SHP77 (cell line): ENCODE measurements at places on chromosomes 2 and 18.

DNA sequence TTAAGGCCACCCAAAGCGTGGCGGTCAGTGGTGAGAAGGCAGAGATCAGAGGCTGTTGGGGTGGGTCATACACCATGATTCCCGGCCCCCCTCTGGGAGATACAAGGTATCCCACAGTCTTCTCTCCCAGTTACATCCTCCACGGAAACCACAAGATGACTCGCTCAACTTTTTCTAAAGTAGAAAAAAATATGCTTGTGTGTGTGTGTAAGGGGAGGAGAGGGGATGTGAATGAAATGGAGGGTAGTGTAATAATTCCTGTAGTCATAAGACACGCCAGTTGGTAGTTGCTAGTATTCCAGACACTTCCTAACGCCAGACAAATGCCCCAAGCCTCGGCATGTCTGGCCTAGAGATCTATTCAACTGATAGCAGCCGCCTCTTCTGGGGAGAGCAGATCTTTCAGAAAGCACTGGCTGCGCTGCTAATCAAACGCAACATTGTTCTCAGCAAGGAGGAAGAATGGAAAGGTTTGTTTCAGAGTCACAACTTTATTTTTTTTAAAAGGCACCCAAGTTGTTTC is 143.5 kb downstream of the TGIF1 start:
- peak; percentile 74 for DNase-seq

DNA sequence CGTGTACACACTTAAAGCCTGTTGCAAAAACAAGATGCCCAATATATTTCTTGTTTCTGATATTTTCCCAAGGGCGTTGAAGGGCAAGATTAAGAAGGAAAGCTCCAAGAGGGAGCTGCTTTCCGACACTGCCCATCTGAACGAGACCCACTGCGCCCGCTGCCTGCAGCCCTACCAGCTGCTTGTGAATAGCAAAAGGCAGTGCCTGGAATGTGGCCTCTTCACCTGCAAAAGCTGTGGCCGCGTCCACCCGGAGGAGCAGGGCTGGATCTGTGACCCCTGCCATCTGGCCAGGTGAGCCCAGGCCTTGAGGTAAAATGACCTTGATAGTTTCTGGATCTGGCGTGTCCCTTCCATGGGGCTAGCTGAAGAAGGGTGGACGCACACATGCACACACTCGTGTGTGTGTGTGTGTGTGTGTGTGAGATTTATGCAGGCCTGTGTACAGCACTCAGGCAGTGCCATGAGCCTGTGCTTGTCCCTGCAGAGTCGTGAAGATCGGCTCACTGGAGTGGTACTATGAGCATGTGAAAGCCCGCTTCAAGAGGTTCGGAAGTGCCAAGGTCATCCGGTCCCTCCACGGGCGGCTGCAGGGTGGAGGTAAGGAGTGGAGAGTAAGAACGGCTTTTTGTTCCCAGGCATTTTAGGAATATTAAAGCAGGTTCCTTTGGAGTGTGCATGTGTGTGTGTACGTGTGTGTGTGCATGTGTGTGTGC is 23.6 kb downstream of the MLPH start:
- DNase-seq = no peak

GRCh38 chr18:21109936-21110712 is 1.5 kb downstream of the ROCK1 start:
- DNase-seq = no peak

GRCh38 chr2:72236445-72237067 is 88.9 kb upstream of the CYP26B1 start:
- no peak for DNase-seq

- no peak for DNase-seq
Measured at GRCh38 chr2:207418419-207418818, 111.3 kb upstream of the CREB1 start.

- DNase-seq = no peak
Measured at GRCh38 chr18:26293982-26294381, 67.7 kb downstream of the TAF4B start.

DNA sequence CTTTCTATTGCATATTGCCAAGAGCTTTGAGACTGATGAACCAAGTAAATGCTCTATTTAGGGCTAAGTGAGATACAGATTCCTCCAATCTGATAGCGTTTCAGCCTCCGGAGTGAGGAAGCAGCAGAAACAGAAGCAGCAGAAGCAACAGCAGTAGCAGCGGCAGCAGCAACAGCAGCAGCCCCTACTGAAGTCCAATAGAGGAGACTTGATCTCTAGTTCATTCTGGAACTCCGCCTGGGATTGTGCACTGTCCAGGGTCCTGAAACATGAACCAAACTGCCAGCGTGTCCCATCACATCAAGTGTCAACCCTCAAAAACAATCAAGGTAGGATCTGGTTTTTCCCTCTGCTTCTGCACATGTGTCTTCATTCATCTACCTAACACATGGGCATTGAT is at the start of gene DPP10:
DPP10 (plus strand) TSS at position 132 of the 400 bp plus-strand sequence.
- no peak for DNase-seq

DNA sequence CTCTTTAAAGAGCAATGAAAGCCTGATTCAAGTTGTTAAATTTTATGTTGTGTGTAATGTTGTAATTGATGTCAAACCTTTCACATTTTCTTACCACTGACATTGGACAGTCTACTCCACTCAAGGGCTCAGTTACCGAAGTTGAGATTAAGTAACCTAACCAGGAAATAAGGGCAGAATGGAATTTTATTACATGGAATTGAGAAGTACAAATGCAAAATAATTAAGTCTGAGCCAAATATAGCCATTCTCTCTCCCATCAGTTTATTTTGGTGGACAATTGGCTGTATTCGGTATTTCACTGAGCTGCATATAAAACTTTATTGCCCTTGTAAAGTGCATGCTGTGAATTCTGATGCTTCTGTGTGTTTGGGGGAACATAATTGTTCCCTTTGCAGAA is 231.5 kb downstream of the TTC32 start:
- DNase-seq = no peak

GRCh38 chr2:241724259-241724974 is 10.0 kb upstream of the D2HGDH start:
- DNase-seq = no peak

DNA sequence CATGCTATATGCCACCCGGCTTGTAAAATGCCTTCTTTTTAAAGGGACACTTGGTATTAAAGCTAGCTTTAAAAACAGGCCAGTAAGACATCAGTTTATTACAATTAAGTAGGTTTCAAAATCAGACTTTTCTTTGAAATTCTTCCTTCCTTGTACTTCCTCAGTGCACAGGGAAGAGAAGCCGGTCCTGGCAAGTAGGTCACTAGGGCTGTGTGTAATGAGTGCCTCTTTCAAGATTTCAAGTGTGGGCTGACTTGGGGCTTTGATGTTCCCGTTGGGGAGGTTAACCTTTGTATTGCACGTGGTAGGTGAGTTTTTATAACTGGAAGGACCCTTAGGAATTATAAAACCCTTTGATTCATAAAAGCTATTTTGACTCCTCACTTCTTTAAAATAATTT is 566.4 kb upstream of the ID2 start:
- no peak for DNase-seq

DNA sequence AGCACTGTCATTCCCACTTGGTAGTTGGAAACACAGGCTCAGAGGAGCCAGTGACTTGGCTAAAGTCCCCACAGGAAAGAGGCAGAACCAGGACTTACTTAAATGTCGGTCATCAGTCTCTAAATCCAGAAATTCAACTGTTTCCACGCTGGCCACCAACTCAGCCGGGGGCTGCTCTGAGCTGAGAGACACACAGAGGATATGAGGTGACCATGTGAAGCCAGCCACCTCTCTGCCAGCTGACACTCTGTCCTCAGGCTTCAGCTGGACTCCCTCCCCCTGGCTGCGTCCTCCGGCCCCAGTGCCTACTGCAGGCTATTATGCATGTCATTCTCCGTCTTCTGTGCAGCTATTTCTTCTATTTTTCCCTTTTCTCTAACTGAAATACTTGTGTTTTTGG is 168.9 kb downstream of the ANKRD30B start:
- DNase-seq = no peak

- no peak for DNase-seq
Measured at GRCh38 chr2:190202018-190202417, 117.6 kb downstream of the HIBCH start.

GRCh38 chr2:238320648-238321281 is 447 bp downstream of the TRAF3IP1 start:
- DNase-seq = no peak

GRCh38 chr18:59219672-59220163 is at the start of gene GRP:
TSS of gene GRP (plus strand) at chr18:59220158. CDS start at chr18:59220266, 108 bp downstream.
- peak; percentile 22 for DNase-seq

DNA sequence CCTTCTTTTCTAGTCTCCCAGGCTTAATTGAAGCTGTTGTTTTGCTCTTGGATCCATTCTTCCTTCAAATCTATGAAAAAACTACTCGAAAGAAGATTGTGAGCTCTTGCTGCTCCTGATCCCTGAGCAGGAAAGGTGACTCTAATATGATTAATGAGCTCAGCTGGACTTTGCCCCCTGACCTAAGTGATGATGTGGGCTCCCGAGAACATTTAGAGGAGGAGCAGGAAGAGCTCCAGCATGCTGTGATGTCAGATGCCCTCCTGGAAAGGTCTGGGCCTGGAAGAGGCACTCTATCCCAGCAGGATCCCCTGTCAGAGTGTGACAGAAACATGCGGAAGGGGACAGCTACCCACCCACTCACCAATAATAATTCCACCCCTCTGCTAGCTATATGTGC is 117.9 kb upstream of the PELI1 start:
- DNase-seq = no peak

DNA sequence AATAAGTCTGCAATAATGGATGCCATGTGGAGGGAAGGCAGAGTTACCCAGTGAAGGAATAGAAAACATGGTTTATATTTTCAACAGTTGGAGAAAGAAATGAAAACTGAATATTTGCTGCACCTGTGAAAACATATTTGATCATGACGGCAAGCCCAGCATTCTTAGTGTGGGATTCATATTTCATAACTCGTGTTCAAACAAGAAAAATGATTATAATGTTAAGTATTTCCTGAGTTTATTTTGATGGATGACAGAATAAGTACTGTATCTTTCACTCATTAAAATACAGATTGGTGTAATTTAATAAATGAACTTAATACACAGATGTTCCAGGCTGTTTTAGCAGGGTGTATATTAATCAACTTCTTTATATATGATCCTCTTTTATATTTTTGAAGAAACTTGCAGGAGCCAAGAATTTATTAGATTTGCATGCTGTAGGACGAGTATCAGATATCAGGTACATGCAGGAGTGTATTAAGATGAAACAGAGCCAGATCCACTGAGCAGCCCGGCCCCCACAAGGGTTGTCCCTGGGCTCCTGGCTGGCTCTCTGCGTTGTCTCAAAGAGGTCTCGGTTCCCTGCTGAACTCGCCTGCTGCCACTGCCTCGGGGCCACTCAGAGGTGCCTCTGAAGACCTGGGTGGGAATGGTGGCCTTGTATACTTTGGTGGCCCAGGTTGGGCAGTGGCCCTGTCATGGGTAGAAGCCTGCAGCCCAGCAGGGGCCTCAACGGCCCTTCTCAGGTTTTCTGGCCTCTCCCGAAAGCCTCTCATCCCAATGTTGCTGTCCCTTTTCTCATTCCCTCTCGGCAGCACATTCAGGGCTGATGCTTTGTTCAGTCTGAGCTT is 95.0 kb upstream of the LDAH start:
- no peak for DNase-seq

DNA sequence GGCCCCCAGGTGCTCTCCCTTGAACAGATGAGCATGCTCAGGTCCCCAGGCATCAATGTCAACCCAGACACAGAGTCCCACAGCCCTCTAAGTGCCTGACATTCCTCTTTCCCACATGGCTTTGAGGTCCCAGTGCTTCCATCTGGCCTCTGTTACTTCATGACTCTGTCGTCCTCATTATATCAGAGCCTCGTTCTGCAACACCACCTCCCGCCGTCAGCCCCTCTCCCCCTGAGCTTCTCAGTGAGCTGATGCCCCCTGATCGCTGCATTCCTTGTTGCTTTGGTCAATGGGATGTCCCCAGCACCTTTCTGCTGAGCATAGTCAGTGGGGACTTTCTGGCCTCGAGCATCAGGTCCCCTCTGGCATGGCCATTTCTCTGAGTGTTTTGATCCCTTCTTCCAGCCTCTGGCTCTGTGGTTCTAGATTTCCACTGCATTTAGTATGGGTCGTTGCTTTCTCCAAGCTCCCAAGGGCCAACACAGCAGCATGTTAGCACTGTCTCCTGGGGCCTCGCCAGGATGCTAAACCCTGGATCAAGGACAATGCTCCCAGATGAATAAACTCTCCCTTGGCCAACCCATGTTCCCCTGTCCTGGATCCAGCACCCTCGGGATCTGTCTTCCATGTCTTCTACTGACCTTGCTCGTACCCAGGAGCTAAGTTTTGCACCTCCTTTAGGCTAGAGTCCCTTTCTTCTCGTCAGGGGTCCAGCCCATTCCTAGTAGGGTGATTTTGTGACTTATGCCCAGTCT is 143.2 kb upstream of the TWIST2 start:
- no peak for DNase-seq

GRCh38 chr18:27860701-27861107 is 316.2 kb downstream of the CDH2 start:
- peak; percentile 43 for DNase-seq

- DNase-seq = no peak
Measured at GRCh38 chr2:125979886-125980285, 676.1 kb upstream of the GYPC start.

GRCh38 chr2:216056739-216057138 is 24.9 kb downstream of the PECR start:
- DNase-seq = no peak

- DNase-seq = no peak
Measured at GRCh38 chr2:19712850-19713249, 188.9 kb downstream of the TTC32 start.
